ENCODE measurements at places on chromosomes 6 and 20.

GRCh38 chr20:23166563-23166962 lies 80.4 kb upstream of the CD93 start:
- no peak for DNase-seq

DNA sequence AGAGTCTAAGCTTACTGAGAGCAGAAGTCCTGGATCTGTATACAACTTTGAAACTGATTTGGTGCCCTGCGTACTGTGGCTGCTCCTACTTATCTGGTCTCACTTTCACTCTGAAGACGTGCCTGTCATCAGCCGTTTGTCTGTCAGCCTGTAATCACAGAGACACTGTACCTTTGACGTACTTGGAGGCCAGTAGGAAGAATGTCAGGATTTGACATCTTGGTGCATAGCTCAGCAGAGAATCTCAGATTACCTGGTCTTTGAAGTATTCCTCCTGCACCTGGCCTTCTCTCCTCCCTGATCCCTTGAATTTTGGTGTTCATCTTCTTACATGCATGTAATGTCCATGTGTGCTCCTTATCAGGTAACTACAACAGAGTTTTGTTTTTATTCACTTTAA lies 37.7 kb downstream of the DSE start:
- DNase-seq = no peak

DNA sequence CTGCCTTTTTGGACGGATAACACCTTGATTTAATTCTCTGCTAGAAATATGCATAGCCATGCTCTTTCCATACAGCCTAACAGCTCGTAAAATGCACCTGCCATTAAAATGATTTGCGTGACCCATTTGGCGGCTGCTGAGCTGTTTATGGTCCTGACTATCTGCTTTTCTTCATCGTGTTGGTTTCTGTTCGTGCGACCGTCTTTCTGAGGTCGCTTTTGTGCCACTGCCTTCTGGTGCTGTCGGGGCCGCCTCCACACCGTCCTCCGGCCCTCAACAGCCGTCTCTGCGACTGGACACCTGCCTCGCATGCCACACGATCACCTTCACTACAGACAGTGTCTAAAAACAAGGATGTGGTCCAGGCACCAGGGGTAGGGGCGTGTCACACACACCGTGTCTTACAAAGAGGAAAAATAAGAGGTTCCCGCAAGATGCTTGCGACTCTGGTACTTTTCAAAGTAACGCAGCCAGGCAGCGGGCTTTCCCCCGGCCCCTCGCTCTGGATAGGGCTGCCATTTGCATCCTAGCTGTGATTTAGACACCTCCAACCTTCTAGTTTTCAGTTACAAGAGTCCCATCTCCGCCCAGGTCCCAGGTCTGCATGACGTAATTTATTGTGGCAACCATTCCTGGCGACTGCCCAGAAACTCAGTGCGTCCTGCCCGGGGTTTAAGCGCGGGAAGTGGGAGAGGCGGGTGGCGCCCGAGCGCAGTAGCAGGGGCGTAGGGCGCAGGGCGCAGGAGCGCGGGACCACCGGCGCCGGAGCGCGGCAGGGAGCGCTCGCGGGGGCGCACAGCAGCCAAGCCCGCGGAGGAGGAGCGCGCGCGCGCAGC lies at the start of gene STMND1:
STMND1 (plus strand) TSS at position 629 of the 836 bp plus-strand sequence. CDS start 208 bp downstream, outside the sequence.
- DNase-seq = no peak

DNA sequence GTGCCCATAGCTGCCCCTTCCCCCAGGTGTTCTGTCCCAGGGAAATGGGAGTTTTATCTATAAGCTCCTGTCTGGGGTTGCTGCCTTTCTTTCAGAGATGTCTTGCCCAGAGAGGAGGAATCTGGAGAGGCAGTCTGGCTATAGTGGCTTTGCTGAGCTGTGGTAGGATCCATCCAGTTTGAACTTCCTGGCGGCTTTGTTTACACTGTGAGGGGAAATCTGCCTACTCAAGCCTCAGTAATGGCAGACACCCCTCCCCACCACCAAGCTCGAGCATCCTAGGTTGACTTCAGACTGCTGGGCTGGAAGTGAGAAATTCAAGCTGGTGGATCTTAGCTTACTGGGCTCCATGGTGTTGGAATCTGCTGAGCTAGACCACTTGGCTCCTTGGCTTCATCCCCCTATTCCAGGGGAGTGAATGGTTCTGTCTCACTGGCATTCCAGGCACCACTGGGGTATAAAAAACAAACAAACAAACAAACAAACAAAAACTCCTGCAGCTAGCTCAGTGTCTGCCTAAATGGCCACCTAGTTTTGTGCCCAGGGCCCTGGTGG lies 24.0 kb downstream of the TNFAIP3 start:
- DNase-seq = no peak

GRCh38 chr6:72403413-72403812 lies 218.5 kb upstream of the KCNQ5 start:
- no peak for DNase-seq

- no peak for DNase-seq
Observed at GRCh38 chr6:102501615-102502014, 1108.1 kb downstream of the GRIK2 start.

- no peak for DNase-seq
Observed at GRCh38 chr6:73870907-73871306, 174.9 kb downstream of the CD109 start.
